ENCODE measurements at places on chromosomes 2 and 18. TPM values are rescaled to one million over a fixed set of nuclear protein-coding genes. Genes with fewer than 3 reads are reported as not detected.

Gene AKAIN1
- total RNA-seq = not detected

Gene COL6A3
- 0.21 TPM for total RNA-seq

Gene POTEF
- not detected for total RNA-seq

Gene CIAO1
- total RNA-seq = 83.0 TPM

Gene EHBP1
- 29.4 TPM for total RNA-seq

Gene RGPD6
- 5.6 TPM for total RNA-seq
